ENCODE measurements at places on chromosomes 6 and 20.

DNA sequence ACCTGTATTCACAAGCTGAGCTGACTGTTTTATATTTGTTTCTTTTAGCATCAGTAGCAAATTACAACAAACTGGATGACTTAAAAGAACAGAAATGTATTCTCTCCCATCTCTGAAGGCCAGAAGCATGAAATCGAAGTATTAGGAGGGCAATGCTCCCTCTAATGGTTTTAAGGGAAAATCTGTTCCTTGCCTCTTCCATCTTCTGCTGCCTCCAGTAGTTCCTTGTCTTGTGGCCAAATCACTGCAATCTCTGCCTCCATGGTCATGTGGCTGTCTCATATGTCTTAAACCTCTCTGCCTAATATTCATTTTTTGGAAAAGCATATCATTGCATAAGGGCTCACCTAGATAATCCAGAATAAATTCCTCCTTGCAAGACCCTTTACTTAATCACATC, 25.2 kb upstream of the ASCC3 start:
- DNase-seq = no peak

- DNase-seq = no peak
Measured at GRCh38 chr6:138654715-138655634, 118.6 kb upstream of the CCDC28A start.

GRCh38 chr20:51017251-51017650, 5.7 kb downstream of the KCNG1 start:
- no peak for DNase-seq

- peak; percentile 11 for DNase-seq
Measured at GRCh38 chr20:32626859-32627636, 41.9 kb upstream of the NOL4L start.

GRCh38 chr6:43476746-43477145, 624 bp upstream of the TJAP1 start:
- DNase-seq = no peak

GRCh38 chr20:57589728-57590484, 29.0 kb downstream of the PCK1 start:
- no peak for DNase-seq

GRCh38 chr6:44464527-44465310, 77.2 kb downstream of the CDC5L start:
- no peak for DNase-seq
